ENCODE measurements at places on chromosomes 3 and 15.
A peak's percentile ranks its signal among the peaks of the same experiment; 100 is the strongest.

DNA sequence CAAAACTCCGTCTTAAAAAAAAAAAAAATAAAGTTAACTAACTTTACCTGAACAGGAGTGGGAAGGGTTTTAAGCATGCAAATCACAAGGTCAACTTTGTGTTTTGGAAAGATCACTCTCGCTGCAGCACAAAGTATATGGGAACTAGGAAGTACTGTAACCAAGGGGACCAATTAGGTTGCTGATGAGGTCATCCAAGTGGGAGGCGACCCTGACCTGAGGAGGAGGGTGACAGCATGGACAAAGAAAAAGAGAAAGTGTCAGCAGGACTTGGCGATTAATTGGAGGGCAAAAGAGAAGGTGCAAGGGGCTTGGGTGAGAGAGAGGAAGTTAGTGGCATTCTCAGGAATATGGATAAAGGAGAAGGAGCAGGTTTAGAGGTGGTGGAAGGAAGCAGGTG is 89.5 kb upstream of the ZBED2 start:
- DNase-seq: no peak

DNA sequence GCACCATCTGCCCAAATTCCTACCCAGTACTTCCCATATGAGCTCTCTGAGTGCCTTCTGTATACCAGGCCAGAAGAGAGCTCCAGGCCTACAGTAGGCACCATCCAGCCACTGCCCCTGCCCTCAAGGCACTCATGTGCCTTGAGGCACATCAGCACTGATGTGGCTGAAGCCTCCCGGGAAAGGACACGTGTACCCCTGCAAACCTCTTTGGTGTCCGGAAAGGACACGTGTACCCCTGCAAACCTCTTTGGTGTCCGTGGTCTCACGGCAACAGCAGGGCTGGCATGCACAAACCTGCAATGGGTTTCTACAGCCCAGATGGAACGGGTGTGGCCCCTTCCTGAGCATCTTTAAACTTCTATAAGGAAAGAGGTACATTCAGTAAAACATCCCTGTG is 209.4 kb upstream of the IGF1R start:
- DNase-seq: no peak

DNA sequence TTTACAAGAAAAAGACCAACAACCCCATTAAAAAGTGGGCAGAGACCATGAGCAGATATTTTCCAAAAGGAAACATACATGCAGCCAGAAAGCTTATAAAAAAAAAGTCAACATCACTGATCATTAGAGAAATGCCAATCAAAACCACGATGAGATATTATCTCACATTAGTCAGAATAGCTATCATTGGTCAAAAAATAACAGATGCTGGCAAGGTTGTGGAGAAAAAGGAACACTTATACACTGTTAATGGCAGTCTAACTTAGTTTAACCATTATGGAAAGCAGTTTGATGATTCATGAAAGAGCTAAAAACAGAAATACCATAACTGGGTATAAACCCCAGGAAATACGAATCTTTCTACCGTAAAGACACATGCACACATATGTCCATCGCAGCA is 76.3 kb downstream of the SUCNR1 start:
- no peak for DNase-seq

GRCh38 chr15:78695046-78695671 is 54.1 kb upstream of the CHRNB4 start:
- DNase-seq: no peak

DNA sequence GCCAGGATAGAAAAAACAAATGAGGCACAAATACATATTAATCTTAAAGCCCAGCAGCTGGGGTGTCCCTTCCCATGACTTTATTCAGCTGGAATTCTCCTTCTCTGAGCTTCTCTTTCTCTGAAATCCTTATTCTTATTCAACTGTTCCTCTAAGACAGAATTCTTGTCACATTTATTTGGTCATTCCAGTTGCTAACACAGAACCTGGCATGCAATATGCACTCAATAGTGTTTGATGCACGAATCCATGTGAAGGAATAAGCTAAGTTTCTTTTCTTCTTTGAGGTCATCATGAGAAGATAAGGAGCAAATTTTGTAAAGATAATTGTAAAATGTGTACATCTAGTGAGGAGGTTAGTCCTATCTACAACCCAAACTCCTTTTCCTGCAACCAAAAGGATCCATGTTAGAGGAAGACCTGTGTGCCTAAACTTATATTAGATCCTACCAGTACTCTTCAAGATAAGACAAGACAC is 154.2 kb upstream of the KCNMB2 start:
- DNase-seq: no peak

- DNase-seq: no peak
Observed at GRCh38 chr15:42955518-42955917, 34.9 kb upstream of the TTBK2 start.

DNA sequence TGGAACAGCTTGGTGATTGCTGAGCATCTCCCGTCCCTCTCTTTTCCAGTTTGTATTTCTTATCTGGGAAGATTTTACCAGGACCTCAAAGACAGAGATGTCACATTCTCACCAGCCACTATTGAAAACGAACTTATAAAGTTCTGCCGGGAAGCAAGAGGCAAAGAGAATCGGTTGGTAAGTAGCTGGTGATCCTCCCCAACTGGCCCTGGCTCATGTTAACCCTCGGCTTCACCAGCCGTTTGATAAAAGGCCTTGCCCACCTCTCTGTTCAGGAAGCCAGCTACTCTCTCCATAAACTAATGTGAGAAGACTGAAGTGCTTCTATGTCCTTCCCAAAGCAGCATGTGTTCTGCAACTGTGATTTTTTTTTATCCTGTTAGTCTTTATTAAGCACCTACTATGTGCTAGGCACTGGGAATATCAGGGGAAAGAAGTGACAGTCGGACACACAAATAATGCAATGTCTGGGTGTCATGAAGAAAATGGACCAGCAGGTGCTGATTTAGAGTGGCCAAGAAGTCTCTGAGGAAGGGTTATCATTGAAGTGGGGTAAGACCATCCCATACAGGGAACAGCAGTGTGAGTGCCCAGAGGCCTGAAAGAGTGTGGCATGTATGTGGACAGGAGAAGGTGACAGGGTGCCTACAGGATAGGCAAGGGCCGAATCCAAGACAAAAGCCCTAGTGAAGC is 1.2 kb downstream of the MANF start:
- DNase-seq: no peak

DNA sequence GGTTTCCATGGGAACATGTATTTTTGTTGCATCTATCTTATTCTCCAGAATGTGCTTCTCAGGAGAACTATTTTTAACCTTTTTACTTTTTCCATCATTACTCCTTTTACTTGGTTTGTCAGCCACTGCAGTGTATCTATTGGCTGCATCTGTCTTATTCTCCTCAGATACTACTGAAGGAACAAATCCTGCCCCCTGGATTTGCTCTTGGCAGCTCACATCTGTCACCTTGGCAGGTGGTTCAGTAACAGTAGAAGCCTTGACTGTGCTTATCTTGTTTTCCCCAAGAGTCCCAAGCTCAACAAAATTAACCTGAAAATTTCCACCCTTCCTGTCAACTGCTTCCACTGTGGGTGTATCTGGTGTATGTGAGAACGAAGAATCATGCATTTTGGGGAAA is 106.0 kb downstream of the MAP4 start:
- DNase-seq: no peak

DNA sequence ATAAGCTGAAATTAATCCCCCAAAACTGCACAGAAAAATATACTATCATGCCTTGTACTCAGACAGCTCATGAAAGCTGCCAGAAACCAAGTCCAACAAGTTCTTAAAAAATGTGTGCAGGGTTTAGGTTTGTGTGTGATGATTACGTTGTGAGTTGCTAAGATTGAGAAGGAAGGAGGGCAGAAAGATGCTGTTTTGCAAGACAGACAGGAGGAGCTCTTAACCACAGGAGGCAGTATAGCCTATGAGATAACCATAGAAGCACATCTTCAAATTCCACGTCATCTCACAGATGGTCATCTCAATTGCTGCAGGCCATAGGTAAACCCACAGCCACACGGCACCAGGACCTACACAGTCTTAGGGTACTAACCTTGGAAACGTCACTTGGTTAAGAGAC is 191.9 kb downstream of the STT3B start:
- DNase-seq: no peak

DNA sequence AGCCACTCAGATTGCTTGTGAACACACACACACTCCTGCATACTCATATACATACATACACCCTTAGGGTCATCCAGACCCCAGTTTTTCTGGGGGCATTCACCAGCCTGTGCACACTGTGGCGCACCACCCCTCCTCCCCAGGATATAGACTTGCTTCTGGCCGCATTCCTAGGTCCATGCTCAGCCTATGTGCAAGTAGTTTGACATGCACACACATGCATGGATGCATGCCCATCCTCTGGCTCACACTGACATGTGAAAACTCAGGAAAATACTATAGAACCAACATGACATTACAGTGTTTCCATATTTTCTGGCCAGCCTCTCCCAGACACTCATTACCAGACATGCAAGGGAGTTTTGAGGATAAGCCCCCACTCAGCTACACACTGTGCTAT is 79.3 kb upstream of the POLG start:
- DNase-seq: no peak

- no peak for DNase-seq
Observed at GRCh38 chr3:183560607-183561006, 5.1 kb upstream of the KLHL6 start.

DNA sequence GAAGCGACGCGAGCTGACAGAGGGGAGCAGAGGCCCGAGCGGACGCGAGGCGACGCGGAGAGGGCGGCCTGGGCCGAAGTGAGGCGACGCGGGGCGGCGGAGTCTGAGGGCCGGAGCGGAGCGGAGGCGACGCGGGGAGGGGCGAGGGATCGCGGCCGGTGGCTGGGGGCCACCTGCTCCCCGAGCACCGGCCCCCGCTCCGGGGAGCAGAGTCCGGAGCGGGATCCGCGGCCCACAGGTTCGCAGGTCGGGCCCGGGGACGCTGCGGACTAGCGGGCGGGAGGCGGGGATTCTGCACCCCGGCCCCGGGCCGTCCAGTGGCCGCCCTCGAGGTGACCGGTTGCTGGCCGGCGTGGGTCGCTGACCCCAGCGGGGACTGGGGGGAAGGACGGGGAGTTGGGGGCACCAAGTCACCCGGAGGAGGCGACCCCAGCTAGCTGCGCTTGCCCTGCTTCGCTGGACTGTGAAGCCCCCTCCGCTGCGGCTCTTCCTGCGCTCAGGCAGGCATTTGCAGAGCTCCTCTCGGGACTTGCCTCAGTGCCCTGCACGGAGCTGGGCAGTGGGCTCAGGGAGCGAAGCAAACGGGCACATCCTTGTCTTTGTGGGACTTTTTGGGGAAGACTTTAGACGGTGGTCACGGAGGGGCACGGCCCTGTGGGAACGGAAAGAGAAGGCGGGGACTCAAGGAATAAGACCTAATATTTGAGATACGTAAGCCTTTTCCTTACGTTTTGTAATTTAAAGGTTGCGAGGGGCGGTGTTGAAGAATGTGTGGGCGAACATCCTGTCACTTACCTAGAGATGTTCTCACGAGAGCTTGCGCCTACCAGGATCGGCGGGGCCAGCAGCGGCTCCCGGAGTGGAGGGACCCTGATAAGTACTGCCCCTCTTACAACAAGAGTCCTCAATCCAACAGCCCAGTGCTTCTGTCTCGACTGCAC is 566 bp downstream of the HMCES start:
- DNase-seq: peak; percentile 54

DNA sequence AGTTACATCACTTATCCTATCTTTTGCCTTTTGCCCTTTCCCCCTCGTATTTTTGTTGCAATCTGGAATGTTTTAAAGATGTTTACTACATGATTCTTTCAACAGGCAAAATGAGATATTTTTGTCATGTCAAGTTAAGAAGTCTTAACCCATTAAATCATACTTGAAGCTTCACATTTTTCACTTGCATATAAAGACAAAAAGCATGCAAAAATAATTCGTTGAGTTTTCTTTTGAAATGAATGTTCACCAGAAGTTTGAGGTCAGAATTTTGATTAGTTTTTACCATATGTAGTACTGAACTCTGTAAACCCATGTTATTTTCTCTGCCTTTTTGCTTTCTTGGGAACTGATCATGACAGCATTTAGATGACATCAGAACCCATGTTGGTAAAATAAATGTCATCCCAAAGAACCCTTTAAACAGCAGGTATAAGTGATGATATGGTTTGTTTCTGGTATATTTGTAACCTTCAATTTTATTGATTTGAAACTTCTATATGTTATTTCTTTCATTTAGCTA is 188.5 kb downstream of the GHSR start:
- no peak for DNase-seq

GRCh38 chr3:188294823-188295487 is 141.0 kb downstream of the LPP start:
- DNase-seq: peak; percentile 62

GRCh38 chr15:72685301-72685924 is 569 bp downstream of the HIGD2B start:
- DNase-seq: no peak

DNA sequence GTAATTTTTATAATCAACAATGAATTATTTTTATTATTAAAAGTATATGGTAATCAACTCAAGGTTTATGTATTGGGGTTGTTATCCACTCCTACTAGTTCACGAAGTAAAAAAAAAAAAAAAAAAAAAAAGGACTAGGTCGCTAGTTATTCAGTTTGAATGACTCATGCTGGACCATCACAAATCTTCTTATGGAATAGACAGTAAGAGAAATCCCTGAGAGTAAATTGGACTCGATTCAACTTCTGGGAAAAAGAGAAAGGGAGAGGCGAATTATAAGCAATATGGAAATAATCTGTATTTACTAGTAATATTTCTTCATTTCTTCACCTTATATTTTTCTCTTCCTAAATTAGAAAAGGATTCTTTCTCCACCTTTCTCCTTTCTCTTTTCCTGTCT is 2.0 kb downstream of the MYEF2 start:
- no peak for DNase-seq

DNA sequence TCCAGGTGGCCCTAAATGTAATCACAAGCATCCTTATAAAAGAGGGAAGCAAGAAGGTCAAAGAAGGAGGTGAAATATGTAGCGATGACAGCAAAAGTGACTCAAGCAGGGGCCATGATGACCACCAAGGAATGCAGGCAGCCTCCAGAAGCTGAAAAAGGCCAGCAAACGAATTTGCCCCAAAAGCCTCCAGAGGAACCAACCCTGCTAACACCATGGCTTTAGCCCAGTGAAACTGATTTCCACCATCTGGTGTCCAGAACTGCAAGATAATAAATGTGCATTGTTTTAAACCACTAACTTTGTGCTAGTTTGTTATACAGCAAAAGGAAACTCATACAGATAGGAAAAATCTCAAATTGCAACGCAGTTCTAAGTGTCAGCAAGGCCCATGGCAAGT is 23.0 kb upstream of the RBSN start:
- no peak for DNase-seq

GRCh38 chr3:74630602-74631001 is 16.1 kb upstream of the CNTN3 start:
- DNase-seq: peak; percentile 71

DNA sequence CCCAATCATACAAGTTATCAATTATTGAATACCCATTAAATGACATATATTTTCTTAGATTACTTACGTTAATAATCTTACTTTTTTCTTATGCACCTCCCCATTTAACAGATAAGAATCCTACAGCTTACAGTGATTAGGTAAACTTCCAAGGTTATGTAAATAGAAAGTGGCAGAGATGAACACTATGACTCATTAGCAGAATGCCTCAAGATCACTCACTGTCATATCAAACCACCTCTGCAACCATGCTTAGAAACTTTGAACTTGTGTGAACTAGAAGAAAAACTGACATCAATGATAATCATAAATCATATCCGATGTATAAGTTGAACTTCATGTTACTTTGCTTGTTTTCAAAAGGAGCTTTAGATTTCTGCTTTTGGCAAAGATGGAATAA is 911.6 kb upstream of the ARPP21 start:
- no peak for DNase-seq
